ENCODE measurements at places on chromosomes 11 and 22. TPM values are rescaled to one million over a fixed set of nuclear protein-coding genes. Genes with fewer than 3 reads are reported as not detected.
A peak's percentile ranks its signal among the peaks of the same experiment; 100 is the strongest.

DNA sequence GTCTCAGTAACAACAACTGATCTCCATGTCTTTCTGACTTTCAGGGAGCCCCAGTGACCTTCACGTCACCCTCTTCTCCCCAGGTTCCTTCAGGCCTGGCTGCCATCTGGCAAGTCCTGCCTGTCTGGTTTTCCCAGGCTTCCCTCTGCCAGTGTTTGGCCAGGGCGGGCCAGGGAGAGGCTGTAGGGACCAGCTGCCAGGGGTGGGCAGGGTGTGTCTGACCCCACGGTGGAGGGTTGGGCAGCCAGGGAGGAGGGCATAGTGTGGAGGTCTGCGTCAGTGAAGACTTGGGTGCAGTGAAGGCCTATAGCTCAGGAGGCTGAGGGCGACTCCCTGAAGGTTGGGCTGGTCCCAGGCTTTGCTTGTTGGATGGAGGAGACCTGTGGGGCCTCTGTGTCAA is 11.9 kb upstream of the MRGPRX2 start:
- DNase-seq = no peak

DNA sequence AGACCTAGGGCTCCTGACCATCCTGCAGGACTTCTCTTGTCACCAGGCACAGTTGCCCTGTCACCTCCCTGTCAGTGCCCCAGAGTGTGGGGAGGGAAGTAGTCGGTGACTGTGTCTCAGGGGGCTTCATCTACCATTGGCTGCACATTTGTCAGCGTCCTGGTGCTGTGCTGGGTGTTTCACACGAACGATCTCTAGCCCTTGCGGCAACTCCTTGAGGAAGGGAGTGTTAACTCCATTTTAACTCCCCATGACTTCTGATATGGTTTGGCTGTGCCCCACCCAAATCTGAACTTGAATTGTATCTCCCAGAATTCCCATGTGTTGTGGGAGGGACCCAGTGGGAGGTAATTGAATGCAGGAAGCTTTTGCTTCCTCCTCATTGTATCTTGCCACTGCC is 7.1 kb downstream of the TSKU start:
- DNase-seq = no peak

- no peak for DNase-seq
These were observed 615.2 kb downstream of the BRD1 start for GRCh38 chr22:49212466-49212865.

DNA sequence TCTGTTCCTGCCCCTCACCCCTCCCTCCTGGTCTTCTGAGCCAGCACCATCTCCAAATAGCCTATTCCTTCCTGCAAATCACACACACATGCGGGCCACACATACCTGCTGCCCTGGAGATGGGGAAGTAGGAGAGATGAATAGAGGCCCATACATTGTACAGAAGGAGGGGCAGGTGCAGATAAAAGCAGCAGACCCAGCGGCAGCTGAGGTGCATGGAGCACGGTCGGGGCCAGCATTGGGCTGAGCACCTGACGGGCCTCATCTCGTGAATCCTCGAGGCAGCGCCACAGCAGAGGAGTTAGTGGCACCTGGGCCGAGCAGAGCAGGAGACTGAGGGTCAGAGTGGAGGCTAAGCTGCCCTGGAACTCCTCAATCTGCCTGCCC is 941.8 kb downstream of the BRD1 start:
- DNase-seq = no peak

DNA sequence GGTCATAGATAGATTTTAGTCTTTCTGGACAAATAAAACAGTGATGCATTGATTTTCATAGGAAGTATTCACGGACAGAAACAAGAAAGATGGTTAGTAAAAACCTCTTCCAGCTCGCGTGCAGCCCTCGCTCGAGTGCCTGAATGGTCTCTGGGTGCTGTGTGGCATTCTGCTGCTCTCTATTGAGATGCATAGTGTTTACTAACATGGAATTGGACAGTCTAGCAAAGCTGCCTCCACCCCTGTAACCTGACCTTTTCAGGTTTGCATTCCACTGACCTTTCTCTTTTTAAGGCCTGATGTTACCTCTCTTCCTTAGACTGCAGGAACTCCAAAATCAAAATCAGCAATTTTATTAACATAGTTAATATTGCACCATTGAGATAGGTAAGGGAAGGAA is 643.4 kb downstream of the JRKL start:
- no peak for DNase-seq

DNA sequence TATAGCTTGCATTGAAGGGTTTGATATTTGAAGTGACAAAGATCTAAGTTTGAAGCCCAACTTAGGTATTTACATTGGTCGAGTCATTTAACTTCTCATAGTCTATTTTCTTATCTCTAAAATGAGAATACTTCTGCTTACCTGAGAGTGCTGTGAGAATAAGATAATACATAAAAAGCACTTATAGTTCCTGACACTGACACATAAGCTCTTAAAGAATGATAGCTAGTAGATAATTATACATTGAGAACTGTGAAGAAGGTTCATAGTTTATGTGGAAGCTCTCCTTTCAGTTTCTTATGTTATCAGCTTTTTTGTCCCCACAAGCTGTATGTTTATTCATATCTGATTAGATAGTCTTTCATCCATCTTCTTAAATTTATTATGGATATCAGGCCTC is 4.8 kb downstream of the PPME1 start:
- no peak for DNase-seq

- peak; percentile 21 for DNase-seq
These were observed 10.7 kb downstream of the KRTAP5-5 start for GRCh38 chr11:1640076-1640946.

DNA sequence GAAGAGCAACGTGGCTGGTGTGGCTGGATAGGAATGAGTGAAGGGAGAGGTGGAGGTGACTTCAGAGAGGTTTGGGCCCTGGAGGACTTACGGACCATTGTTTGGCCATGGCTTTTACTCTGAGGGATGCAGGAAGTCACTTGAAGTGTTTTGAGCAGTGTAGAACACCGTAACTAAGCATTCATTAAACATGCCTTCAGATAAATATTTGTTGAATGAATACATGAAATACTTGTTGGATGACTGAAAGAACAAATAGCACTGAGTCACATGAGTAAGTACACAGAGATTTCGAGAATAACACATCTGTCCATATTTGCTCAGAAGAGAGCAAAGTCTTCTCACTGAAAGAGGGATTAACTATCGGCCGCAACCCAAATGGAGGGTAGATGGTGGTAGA is 182.7 kb upstream of the SNX19 start:
- DNase-seq = peak; percentile 13

Gene PRSS23
- 180 TPM for total RNA-seq

DNA sequence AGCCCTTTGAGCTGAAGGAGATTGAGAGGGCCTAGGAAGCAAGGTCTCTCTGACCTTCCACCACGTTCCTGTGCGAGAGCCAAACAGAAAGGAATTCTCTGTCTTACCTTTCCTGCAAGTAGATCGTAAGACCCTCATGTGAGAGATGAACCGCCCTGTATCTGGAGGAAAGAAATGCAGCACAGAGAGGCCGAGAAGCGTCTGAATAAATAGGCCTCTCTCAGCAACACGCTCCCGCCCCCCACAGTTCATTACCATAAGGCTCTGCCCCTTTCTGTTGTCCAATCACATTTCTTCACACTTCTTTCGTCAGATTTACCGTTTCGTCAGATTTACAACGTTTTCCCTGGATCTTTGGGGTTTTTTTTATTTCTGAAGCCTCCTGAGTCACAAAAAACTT is 90.3 kb downstream of the BLID start:
- no peak for DNase-seq

Data from NCI-H460 (cell line).